Trophoblast cell (in vitro differentiated cells and primary cell): ENCODE measurements at places on chromosomes 5 and 9.

DNA sequence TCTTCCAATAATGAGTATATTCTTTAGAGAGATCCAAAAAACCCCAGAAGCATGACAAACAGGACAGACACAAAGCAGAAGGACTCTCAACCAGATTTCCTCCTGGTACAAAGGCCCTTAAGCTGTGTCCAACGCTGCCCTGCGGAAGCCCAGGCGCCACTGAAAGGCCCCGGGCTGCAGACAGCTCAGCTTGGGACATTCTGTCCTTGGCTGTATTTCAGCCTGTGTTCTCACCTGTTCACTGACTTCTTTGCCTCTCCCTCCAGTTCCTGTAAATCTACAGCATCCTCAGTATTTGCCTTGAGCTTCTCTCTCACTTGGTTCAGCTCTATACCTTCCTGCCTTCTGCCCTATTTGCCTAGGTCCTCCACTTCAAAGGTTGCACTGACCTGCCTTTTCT is 96.5 kb downstream of the SH3TC2 start:
- DNase-seq, result peak; percentile 61

DNA sequence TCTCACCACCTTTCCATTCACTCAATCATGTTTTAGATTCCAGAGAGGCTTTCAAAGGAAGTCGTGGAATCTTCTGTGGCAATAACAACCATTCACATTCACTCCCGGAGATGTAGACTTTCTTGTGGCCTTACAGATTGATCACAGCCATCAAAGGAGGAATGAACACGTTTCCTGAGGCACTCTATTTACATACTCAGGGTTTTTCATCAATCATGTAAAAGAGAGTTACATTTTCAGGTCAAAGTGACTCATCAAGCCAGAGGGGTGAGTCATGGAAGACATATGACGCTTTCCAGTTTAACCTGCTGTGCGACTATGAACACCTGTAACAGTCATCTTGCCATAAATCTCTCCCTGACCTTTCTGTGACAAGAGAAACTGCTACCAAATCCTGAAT is 39.3 kb upstream of the RAD23B start:
- peak; percentile 99 for DNase-seq

DNA sequence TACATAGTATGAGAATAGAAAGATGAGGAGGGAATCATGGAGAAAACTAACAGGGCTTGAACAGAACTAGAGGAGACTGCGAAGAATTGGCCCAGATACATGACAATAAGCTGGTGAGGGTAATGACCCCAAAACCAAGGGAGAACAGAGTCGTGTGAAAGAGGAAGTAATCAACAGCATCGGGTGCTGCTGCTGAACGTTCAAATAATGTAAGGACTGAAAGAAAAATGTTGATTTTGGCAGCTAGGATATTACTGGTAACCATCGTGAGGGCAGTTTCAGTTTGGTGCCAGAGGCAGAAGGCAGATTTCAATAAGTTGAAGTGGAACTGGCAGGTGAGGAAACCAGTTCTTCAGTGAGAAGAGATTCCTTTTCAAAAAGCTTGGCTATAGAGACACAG is 66.8 kb upstream of the SMC2 start:
- no peak for DNase-seq

DNA sequence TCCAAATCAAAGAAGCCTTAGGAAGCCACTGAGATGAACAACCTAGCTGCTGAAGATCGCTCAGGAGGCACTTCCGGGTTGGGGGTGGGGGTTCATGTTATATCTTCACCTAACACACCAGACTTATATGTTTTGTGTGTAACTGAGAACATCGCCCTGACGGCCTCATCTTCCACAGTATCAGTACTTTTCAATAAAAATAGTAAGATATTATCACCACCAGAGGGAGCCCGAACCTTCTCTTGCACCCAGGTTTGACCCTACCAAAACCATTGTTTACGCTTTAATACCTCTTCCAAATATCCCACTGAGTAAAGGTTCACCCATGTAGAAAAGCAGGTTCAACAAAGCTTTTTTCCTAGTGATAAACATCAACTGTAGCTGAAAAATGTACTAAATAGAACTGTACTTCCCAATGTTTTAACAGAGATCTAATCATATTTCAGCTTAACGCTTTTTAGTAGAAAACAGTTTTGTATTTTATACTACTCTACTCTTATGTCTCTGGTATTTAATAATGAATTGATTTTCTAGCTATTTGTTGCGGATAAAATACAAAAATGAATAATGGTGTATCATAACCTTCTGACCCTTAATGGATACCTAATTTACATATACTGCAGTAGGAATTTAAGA is 244.0 kb downstream of the EPB41L4A start:
- DNase-seq, result peak; percentile 97

- DNase-seq, result no peak
These were observed 316.3 kb downstream of the GABRB2 start for GRCh38 chr5:161230221-161230620.

DNA sequence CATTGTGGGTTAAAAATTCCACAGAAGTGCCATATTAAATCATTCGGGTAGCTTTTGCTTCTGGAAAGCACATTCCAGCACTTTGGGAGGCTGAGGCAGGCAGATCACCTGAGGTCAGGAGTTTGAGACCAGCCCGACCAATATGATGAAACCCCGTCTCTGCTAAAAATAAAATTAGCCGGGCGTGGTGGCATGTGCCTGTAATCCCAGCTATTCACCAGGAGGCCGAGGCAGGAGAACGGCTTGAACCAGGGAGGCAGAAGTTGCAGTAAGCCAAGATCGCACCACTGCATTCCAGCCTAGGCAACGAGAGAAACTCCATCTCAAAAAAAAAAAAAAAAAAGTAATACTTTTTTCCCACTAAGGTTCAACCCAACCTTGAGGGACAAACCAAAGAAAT is 189.8 kb downstream of the TSSK1B start:
- DNase-seq, result peak; percentile 57

- no peak for DNase-seq
These were observed 20.3 kb downstream of the QSOX2 start for GRCh38 chr9:136225366-136225747.

- peak; percentile 5 for DNase-seq
These were observed 22.8 kb downstream of the ANXA1 start for GRCh38 chr9:73174330-73174980.

GRCh38 chr9:127968042-127968441 is 12.7 kb downstream of the EEIG1 start:
- DNase-seq, result peak; percentile 84

GRCh38 chr5:154049636-154050035 is 10.9 kb downstream of the MFAP3 start:
- no peak for DNase-seq

- no peak for DNase-seq
These were observed 138.7 kb upstream of the SLC24A2 start for GRCh38 chr9:19927560-19927959.

DNA sequence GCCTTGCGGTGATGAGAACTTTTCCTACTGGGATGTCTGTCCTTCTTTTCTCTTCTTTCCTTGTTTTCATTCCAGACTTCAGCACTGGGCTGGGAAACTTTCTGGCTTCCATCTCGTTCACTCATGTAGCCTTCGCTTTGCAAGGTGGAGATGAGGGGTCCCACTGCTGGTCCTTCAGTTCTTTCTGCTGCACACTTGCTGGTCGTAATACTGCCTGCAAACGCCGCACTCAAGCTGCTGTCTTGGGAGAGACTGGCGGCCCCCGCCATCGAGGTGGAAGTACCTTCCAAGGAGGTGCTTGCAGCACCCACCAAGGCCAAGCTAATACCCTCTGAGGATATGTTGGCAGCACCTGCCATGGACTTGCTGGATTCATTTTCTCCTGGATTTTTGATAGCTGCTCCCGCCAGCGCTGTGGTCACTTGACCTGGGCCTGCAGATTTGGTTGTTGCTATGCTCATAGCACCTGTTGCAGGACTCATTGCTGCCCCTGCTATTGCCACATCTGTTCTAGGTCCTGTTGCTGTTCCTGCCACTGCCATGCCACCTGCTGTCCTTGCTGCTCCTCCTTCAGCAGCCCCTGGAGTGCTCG is 3.0 kb downstream of the GARIN3 start:
- DNase-seq, result no peak

DNA sequence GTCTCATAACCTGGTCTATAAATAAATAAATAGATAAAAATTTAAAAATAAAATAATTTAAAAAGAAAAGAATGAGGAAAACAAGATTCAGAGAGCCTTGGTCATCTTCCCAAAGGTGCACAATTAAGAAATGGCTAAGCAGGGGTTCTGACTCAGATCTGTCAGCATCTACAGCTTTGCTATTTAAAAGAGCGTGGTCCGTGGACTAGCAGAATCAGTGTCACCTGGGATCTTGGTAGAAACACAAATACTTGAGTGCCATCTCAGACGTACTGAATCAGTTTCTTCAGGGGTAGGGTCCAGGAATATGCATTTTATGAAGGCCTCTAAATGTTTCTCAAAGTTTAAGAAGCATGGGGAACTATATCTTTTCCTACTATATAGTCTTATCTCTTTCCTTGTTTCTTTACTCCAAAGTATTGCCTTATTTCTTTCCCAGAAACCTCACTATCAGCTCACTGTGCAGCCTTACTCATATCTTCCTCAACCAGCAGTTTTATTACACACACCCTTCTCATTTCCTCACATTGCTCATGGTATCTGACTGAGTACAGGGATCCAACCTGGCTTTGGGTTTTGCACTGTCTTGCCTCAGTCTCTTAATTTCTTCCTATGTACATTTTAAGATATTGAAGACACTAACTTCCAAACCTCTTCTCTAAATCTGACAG is 58.6 kb downstream of the TMC1 start:
- DNase-seq, result peak; percentile 50

GRCh38 chr9:94916956-94917355 is 190.5 kb downstream of the AOPEP start:
- peak; percentile 87 for DNase-seq

- DNase-seq, result no peak
These were observed 10.7 kb downstream of the PHYKPL start for GRCh38 chr5:178221853-178222252.

GRCh38 chr9:98563212-98563907 is 145.4 kb downstream of the GABBR2 start:
- no peak for DNase-seq

DNA sequence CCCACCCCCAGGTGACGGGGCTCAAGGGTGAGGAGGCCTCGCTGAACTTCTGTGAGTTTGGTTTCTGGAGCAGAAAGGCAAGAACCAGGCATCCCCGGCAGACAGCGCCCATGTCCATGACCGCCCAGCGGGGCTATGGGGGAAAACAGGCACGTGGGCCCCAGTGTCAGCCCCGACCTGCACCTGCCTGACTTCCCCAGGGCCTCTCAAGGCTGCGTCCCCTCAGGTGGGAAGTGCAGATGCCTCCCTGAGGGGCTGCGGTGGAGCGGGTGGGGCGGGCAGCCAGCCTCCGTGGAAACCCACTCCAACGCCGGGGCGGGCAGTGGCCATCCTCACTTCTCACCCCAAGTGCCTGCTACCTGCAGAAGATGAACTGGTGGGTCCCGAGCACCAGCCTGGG is 6.9 kb upstream of the CARD9 start:
- no peak for DNase-seq

GRCh38 chr9:124886866-124887492 is 25.0 kb downstream of the ARPC5L start:
- DNase-seq, result no peak

DNA sequence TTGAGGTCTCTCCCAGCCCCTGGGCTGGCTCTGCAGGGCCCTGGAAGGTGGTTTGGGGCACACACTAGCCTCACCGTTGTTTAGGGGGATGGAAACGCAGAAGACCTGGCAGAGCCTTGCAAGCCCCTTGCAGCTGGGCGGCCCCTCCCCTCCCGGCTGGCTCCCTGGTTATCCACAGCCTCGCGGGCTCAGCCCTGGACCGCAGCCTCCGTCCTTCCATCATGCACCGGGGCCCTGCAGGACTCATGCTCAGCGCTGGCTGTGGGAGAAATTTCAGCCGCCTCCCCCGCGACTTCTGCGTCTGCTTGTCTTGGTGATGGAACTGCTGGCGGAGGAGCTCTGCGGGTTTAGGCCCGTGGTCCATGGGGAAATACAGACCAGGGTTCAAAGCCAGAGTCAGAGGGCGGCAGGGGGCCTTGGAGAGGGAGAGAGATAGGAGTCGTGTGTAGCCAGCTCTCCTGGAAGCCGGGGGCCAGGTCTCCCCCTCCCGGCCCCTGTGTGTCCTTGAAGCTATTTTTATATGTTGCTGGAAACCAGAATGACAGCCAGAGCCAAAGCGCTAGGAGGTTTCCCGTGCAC is 75.8 kb upstream of the IER5L start:
- no peak for DNase-seq

- no peak for DNase-seq
These were observed 121.1 kb upstream of the SLC12A2 start for GRCh38 chr5:127962491-127962890.

- DNase-seq, result no peak
These were observed 530 bp downstream of the RAPGEF1 start for GRCh38 chr9:131739133-131739958.

- no peak for DNase-seq
These were observed 1029.9 kb upstream of the WWC1 start for GRCh38 chr5:167261309-167262100.

DNA sequence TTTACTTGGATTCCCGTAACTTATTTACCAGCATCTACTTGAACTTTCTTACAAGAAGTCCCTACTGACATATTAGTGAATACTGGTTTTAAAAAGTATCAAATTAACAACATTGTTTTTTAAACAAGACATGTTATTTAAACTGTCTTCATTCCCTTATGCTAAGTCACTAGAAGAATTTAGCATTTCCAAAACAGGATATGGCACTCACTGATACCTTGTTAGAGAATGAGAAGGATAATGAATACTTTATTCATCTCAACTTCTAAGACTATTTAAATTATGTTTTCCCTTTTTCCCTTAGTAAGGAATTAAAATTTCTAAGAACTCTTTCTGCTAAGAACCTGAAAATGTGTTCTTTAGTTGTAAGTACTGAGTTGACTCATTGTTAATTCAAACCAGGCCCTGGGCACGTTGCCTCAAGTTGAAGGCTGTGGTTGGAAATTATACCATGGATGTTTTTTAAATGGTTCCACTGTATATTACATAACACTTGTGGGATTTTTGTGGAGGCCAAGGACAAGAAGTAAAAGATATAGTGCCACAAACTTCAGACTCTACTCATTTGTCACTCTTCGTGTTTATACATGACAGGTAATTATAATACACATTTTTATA is 219.0 kb upstream of the EDIL3 start:
- DNase-seq, result no peak

DNA sequence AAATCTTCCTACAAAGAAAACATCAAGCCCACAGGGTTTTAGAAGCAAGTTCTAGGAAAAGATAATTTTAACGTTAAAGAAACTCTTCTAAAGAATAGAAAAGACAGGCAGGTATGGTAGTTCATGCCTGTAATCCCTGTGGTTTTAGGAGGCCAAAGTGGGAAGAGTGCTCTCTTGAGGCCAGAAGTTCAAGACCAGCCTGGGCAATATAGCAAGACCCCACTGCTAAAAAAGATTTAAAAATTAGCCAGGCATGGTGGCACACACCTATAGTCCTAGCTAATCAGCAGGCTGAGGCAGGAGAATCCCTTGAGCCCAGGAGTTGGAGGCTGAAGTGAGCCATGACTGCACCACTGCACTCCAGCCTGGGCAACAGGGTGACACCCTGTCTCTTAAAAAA is 193.3 kb downstream of the MLLT3 start:
- DNase-seq, result no peak

DNA sequence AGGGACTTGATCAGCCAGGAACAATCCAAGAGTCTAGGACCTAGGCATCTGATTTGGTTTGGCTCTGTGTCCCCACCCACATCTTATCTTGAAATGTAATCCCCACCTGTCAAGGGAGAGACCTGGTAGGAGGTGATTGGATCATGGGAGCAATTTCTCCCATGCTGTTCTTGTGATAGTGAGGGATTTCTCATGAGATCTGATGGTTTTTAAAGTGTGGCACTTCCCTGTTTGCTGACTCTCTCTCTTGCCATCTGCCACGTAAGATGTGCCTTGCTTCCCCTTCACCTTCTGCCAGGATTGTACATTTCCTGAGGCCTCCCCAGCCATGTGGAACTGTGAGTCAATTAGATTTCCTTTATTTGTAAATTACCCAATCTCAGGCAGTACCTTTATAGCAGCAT is 201.7 kb upstream of the ACTBL2 start:
- DNase-seq, result no peak
